ENCODE measurements at places on chromosomes 7 and 10. TPM values are rescaled to one million over a fixed set of nuclear protein-coding genes. Genes with fewer than 3 reads are reported as not detected.
A peak's percentile ranks its signal among the peaks of the same experiment; 100 is the strongest.

- DNase-seq = peak; percentile 9
These were observed 89.7 kb upstream of the ZPBP start for GRCh38 chr7:50182759-50183158.

- DNase-seq = no peak
These were observed 33.7 kb upstream of the NAMPT start for GRCh38 chr7:106318482-106318881.

GRCh38 chr7:957418-958220, 3.1 kb upstream of the ADAP1 start:
- no peak for DNase-seq

DNA sequence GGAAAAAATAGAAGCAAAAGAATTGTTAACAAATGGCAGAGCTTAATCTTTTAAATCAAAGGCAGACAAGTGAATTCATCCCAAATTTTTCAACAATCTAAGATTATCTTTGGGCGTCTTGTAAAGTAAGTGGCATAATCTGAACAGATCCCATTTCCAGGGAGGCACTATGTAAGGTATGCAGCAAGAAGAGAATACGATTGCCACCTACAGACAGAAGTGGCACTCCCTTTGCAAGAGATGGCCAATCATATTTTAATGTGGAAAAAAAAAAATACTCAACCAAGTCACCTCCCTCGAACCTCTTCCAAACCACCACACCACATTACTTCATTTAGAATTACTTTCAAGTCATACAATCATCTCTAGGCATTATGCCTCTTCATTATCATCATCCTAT, 4.0 kb downstream of the GFRA1 start:
- peak; percentile 35 for DNase-seq

- DNase-seq = no peak
These were observed 118.0 kb downstream of the PRKAG2 start for GRCh38 chr7:151758622-151759540.

DNA sequence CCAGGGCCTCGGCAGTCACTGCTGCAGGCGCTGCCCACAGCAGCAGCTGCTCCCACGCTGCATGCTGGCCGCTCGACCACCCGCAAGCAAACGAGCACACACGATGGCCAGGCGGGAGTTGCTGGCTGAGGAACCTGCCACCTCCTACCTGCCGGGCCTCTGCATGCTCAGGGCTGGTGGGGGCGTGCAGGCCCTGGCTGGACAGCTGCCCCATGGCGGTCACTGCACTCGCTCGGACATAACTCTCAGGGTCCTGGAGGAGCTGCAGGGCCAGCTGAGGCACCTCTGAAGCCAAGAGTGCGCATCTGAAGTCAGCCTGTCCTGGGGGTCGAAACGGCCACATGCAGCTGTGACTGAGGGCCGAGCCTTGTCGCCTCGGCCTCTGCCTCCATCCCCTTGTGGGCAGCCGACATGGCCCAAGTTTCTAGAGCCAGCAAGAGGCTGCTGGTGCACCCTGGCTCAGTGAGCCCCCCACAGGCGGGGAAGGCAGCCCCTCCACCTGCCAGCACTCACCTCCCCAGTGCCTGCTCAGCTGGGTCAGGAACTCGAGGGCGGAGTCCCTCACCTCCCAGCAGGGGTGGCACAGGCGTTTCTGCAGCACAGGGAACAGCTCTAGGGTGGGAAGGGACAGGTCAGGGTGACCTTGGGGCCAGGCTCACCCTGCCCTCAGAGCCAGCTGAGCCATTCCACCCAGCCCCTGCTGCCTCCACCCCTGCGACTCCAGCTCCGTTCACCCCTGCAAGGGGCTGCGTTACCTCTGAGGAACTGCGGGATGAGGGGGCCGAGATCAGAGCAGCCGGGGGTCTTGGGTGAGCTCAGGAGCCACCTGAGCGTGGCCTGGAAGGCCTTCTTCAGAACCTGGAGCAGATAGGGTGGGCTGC, 16.1 kb downstream of the BRAT1 start:
- no peak for DNase-seq

DNA sequence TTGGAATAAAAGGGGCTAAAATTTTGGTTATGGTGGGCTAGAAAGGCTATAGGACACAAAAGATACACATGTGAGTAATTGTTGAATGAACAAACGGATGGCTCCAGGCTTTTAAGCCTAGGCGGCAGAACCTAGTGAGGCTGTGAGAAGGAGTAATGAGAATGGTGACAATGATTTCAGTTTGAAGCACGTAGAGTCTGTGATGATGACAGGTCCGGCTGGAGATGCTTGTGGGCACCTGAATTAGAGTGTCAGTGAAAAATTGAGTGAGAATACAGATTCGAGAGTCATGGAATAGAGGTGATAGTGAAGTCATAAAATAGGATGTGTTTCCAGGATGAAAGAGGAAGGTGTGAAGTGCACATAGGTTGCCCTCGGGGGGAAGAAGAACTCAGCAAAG, 170.6 kb downstream of the TMEM178B start:
- no peak for DNase-seq

GRCh38 chr10:91590904-91591796, 41.7 kb downstream of the PPP1R3C start:
- DNase-seq = no peak

DNA sequence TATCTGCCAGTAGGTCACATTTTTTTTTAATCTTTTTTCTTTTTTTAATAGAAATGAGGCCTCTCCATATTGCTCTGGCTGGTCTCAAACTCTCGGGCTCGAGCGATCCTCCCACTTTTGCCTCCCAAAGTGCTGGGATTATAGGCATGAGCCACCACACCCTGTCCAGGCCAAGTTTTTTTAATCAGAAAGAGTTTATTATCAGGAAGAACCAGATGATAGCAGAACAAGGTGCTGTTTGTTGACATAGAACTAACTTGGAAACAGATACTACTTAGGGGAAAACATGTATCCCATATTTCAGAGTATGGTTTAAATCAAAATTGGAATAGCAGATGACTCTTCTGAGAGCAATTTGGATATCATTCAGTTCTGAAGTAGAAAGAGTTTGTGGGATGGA, 118.6 kb downstream of the NRF1 start:
- DNase-seq = no peak

DNA sequence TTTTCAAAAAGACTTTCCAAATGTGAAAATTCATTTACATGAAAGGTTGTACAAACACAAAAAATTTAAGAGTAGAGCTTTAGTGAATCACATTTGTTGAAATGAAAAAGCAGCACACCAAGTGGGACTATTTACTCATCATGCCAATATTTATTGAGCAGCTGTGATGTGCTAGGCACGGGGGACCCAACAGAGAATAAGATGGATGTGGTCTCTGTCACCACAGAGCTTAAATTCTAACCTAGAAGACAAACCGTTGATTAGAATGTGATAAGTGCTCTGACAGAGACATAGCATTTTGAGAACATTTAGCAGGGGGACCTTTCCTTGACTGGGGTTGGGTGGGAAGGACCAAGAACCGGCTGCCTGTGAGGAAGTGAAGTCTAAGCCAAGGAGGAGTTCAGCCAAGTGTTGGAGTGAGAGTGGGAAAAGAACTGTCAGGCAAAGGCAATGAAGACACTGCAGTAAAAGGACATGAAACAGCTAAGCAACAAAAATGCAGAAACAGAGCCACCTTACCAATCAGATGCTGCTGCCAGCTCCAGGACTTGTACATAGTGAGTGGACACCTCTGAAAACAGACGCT, 19.1 kb downstream of the ADAM12 start:
- DNase-seq = no peak

DNA sequence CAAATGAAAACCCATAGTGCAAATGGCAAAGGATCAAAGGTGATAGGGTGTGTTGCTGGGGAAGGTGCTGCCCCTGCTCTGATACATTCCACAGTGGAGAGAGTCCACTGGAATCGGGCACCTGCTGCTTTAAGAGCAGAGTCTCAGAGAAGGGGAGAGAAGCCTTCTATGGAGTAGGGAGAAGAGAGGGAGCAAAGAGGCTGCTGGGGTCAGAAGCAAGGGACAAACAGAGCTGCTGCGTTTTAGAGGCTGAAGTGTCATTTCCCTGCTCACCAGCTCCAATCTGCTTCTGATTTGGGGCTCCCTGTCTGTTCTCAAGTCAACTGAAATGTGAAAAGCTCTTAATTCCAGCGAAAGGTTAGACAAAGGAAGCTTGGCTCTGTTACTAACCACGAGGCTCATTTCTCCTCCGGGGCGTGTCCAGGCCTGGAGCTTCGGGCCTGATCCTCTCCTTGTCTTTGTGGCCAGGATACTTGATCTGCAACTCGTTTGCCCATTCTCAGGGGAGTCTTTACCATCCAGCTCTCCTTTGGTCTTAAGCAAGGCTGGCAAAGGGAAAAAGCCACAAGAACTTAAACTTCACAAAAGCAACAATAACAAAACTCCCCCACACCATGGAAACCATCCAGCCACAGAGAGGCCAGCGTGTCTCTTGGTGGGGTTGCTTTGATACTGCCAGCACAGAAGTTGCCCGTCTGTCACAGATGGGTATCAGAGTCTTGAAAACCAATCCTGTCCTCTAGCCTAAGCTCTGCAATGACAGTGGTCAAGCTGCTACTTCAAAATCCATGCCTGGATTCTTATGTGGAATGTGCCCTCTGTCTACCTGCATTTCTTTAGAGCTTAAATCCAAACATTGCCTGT, 692.6 kb downstream of the SUGCT start:
- DNase-seq = peak; percentile 50

DNA sequence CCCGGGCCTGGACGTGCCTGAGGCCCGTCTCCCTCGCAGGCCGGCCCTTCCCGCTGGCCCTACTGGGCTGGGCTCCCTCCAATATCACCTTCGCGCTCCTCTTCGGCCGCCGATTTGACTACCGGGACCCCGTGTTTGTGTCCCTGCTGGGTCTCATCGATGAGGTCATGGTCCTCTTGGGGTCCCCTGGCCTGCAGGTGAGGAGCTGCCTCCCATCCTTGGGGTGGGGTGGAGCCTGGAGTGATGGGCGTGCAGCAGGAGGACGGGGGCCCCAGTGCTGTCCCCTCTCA, 2.1 kb downstream of the CYP2W1 start:
- no peak for DNase-seq

- DNase-seq = peak; percentile 2
These were observed 70.4 kb downstream of the CUBN start for GRCh38 chr10:17059197-17059688.

DNA sequence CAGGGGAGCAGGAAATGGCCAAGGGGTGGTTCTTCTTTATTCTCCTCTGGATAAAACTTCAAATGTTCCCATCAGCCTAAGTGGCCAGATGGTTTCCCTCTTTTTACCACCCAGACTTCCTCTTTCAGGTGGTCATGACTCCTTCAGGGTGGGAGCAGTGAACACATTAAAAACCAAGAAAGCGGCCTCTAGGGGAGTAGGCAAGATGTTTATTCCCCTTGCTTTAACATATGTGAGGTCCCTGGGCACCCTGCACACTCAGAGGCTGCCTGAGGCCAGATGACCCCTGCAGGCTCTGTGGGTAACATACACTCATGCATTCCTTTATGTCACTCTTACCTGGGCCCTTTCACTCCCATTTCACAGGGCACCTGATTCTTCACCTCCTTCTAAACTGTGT, 357.4 kb downstream of the ABCA13 start:
- peak; percentile 8 for DNase-seq

DNA sequence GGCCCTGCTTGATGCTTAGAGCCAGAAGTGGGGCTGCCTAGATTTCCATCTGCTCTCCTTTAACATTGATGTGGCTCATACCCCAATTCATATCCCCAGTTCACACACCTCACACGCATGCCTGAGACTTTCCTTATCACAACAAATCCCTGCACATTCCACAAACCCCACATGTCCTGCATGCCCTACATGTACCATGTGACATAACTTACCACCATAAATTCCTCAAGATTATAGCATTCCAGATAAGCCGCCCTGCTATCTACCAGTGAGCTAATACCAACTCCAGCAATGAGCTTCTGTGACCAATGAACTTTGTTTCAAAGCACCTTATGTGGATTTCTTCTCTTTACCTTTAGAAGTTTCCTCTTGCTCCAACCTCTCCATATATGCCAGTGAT, 104.7 kb upstream of the RAB11FIP2 start:
- DNase-seq = no peak

GRCh38 chr10:114825513-114826253, 4.1 kb downstream of the FHIP2A start:
- peak; percentile 86 for DNase-seq

DNA sequence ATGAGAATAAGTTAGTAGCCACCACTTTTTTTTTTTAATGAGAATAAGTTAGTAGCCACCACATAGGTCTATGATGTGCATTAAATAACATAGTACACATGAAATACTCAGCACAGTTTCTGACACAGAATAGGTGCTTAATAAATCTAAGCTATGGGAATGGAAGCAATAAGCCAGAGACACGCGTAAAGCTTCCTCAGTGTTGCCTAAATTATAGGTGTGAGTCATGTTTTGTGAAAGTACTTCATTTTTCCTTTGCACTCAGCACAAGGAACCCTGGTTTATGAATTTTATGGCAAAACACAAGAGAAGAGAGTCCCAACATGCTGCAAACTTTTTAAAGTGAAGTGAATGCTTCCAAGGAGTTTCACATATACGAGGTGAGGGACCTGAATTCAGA, 267.4 kb downstream of the RNLS start:
- DNase-seq = no peak

DNA sequence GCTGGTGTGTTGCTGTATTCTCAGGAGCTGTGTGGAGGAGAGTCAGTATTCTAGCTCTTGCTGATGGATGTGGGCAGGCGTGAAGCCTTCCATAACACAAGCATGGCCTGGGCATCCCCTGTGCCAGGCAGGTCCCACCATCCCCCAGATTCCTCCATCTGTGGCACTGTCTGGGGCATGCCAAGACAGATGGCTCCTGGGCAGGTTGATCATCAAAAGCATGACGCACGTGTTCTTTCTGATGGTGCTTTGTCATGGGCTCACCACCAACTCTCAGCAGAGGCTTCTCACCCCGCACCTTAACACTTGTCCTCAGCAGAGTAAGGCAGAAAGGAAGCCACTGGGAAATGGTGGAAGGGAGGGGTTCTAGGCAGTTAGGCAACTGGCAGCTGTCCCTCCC, 364.3 kb downstream of the PLXNA4 start:
- DNase-seq = no peak

DNA sequence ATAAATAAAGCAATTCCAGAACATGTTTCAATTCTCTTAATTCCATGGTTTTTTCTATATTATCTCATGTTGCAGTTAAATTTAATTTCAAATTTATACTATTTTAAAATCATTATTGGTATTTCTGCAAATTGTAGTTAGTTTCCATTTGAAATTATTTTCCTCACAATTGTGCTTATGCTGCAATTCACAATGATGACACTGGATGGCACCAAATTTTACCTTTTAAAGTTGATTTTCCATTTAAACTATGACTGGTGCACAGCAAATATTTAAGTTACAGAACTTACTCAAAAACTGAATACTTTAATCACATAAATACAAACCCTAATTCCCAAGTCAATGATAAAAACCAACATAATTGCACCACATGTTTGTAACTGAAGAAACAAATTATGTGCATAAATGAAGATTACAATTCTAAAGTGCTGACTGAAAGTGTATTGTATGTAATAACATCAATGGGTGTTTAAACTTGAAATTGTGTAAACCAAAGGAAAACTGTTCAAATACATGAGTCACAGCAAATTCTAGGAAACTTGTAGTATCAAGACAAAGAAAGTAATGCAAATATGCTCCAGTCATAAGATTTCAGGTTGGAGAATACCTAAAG, 75.3 kb upstream of the AASS start:
- DNase-seq = peak; percentile 60

Gene TAS2R4
- 0.32 TPM for total RNA-seq

Gene FXYD4
- not detected for total RNA-seq

Gene TAS2R41
- not detected for total RNA-seq

Gene SEMA3A
- total RNA-seq = 10.0 TPM

Gene ERVW-1
- not detected for total RNA-seq

Gene PAPOLB
- not detected for total RNA-seq

Gene GPAM
- 17.8 TPM for total RNA-seq

Gene COMMD3
- 50.6 TPM for total RNA-seq

Gene VSTM4
- total RNA-seq = not detected

Gene PLXNA4
- 0.08 TPM for total RNA-seq

Gene HYAL4
- total RNA-seq = not detected
